ENCODE measurements at places on chromosomes 1 and 21.
A peak's percentile ranks its signal among the peaks of the same experiment; 100 is the strongest.

GRCh38 chr1:233364695-233365539 lies 37.4 kb downstream of the MAP3K21 start:
- no peak for DNase-seq

DNA sequence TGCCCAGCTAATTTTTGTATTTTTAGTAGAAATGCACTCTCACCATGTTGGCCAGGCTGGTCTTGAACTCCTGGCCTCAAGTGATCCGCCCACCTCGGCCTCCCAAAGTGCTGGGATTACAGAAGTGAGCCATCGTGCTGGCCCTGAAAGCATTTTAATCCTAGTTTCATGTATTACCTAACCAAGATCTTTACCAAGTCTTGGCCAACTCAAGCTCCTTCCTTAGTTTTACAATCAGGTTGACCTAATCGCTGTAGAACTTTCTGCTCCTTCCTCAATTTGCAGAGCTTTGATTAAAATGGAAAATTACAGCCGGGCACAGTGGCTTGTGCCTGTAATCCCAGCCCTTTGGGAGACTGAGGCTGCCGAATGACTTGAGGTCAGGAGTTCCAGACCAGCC lies 3.2 kb upstream of the TMEM63A start:
- no peak for DNase-seq

GRCh38 chr21:37153196-37153934 lies 80.3 kb downstream of the TTC3 start:
- no peak for DNase-seq

GRCh38 chr1:100130552-100131077 lies 2.1 kb downstream of the SASS6 start:
- DNase-seq: no peak

- DNase-seq: peak; percentile 88
These were observed 707.2 kb upstream of the ADAMTS5 start for GRCh38 chr21:27674041-27674615.

- DNase-seq: no peak
These were observed 51.5 kb upstream of the SLC22A15 start for GRCh38 chr1:115924770-115925169.

DNA sequence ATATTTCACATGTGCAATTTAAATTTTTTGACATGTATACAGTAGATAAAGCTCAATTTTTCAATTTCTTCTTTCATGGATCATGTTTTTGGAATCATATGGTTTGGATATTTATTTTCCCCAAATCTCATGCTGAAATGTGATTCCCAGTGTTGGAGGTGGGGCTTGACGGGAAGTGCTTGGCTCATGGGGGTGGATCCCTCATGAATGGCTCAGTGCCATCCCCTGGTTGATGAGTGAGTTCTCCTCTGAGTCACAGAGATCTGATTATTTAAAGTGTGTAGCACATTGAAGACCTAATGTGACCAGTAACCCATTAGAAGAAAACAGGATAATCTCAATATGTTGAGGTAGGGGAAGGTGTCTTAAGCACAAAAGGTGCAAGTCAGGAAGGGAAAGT lies 9.1 kb upstream of the IFI16 start:
- peak; percentile 93 for DNase-seq

- no peak for DNase-seq
These were observed 6.0 kb downstream of the PEA15 start for GRCh38 chr1:160211046-160211790.

DNA sequence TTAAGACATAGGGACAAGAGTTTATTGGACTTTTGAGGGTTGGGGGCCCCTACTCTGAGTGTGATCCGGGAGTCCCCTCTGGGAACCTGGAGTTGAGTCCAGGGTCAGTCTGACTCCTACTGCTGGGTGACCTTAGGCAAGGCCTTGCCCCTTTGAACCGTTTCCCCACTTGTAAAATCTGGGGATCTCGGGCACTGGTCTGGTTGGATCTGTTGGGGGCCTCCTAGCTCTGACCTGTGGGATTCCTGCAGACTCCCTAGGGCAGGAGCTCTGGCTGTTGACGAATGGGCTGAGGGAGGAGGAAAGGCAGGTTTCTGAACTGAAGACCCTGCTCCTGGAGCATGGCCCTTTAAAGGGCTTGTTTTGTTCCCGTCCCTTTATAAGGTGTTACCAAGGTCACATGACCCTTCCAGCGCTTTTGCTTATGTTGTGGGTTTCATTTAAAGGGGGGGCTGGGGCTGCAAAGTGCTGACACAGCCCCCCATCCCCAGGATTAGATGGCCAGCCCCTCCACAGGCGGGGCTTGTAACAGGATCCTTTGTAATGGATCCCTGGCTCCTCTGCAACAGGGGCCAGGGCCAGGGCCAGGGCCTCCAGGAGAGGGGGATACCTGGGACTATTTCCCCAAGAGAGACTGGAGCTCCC lies 50.7 kb downstream of the YARS1 start:
- no peak for DNase-seq

DNA sequence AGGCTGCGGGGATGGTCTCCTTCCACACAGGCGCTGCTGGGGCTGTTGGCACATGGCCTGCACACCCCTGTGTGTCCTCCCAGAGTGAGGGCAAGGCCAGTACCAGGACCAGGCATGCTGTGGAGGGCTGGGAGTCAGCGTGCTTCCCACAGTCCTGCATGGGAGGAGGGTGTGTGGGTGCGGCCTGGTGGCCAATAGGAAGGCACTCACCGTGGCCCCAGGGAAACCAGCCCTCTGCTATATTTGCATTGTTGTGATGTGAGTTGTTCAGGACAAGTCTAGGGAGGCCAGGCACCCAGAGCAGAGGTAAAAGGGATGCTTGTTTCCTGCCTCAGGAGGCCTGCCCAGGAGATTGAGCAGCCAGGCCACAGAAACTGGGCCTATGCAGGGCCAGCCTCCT lies 59.5 kb downstream of the S100B start:
- DNase-seq: no peak

- DNase-seq: no peak
These were observed 136.8 kb upstream of the SGIP1 start for GRCh38 chr1:66397192-66397591.

DNA sequence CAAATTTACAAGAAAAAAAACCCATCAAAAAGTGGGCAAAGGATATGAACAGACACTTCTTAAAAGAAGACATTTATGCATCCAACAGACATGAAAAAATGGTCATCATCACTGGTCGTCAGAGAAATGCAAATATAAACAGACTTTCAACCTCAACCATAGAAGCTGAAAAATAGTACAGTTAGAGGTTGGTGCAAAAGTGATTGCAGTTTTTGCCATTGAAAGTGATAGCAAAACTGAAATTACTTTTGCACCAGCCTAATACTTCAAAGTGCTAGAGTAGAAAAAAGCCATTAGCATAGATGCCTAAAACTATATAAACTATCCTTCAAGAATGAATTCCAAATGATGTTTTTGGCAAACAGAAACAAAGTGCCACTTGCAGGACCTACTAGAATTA lies 365.8 kb upstream of the DPYD start:
- no peak for DNase-seq

DNA sequence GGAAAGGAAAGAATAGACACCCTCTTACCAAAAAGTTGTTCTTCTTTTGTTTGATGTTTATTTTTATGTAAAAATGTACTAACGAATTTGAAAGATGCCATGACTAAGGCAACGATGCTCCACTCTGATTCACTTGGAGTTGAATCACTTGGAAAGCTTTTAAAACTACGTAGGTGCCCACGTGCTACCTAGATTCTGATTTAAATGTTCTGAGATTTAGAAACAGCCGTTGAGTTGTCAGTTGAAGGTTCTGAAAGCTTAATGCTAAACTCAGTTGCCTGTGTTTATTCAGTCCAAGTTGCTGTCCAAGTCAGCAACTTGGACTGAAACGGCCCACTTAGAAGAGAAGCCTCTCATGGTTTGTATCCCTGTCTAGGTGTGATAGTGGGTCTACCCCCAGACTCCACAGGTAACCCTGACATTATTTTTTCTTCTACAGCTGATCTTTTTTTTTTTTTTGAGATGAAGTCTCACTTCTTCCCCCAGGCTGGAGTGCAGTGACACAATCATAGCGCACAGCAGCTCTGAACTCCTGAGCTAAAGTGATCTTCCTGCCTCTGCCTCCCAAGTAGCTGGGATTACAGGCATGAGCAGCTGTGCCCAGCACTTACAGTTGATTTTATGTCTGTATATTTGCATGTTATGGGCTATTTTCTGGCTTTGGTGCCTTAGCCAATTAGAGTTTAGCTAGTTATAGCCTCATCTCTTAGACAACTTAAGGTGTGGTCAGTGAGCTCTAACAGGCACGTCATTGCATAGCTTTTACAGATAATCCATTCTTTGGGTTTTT lies 1.4 kb upstream of the VAMP4 start:
- peak; percentile 63 for DNase-seq

- DNase-seq: no peak
These were observed 12.3 kb downstream of the SLC19A1 start for GRCh38 chr21:45529785-45530422.

- no peak for DNase-seq
These were observed 1.7 kb upstream of the NADK start for GRCh38 chr1:1779691-1780597.

DNA sequence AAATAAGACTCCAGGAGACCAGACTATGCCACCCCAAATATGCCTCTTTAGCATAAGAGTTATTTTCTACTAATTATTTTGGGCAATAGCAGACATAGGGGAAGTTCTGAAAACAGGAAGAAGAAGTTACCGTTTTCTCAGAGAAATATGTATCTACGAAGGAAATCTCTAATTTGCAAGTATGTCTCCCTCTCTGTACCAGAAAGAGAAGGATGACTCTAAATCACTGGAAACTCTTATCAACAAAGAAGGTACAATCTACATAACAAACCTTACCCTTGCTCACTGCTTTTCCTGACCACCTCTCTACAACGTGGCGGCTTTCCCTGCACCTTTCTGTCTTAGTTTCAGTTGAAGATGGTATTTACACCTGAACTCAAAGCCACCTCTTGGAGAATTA lies 49.0 kb downstream of the OMA1 start:
- no peak for DNase-seq

DNA sequence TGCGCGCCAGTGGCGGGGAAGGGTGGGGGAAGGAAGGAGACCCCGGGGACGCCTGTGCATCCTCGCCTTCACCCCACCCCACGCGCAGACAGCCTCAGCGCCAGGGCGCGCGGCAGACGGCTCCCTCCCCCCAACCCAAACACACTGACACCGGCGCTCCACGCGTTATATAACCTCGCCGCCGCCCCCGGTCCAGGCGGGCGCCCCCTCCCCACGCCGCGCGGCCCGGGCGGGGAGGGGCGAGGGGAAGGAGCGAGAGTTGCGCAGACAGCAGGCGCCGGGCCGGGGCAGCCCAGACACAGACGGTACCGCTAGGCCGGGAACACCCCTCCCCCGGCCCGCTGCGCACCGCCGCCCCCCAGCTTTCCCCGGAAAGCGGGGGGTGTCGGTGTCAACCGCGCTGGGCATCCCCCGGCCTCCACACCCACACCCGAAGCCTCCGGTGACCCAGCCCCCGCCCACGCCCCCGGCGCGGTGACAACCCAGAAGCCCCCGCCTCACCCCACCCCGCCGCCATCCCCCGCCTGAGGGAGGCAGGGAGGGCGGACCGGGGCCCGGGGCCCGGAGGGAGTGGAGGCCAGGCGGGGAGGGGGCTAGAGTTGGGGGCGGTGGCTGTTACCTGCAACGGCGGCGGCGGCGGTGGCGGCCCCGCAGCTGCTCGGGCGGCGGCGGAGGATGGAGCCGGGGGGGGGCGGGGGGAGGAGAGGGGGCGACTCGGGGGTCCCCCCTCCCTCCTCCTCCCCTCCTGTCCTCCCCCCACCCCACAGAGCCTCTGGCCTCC lies 432 bp downstream of the AKT3 start:
- DNase-seq: no peak
